ENCODE measurements at places on chromosomes 13 and 19.
A peak's percentile ranks its signal among the peaks of the same experiment; 100 is the strongest.

DNA sequence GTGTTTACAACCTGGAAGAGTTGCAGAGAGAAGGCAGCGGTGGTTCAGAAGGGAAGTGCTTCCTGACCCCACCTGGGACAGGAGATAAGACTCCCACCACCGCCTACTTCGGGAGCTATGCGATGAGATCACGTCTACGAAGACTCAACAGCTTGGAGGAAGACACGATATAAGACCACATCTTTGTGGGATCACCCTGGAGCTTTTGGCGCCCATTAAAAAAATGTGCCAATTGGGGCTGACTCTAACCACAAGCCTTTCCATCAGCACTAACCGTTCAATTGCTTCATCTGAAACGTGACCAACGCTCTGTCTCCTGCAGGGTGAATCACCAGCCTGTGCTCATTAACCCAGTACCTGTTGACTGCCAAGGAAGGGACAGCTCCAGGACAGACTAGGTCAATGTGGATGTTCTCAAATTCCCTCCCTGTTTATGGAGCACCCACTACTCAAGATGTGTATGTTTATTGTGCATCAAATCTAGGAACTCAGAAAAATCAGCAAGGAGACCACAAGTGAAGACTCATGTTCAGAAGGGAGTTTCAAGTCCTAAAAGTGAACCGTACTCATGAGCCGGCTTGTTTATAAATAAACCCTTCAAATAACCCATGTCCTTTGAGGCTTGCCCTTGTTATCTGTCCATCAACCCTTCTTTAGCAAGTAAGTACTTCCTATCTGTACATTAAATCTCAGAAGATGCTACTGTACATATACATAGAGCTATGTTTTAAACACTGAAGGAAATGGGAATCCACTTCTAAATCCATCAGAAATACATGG is 67.5 kb downstream of the LATS2 start:
- DNase-seq: peak; percentile 47

DNA sequence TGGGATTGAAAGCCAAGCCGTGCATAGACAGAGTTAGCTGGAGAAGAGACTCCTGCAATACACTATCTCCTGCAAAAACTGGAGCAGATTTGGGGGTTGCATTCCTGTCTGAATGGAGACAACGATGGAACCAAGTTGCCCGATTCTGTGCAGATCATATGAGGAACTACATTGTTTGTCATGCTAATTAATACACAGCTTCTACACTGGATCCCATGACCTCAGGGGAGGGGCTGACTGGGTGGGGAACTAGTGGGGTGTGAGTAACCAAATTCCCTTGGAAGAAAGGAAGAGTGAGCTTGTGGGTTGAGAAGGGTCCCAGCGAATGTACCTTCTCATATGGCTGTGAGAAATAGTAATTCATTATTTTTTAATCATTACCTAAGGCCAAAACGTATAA is 214.0 kb downstream of the LHFPL6 start:
- DNase-seq: no peak

DNA sequence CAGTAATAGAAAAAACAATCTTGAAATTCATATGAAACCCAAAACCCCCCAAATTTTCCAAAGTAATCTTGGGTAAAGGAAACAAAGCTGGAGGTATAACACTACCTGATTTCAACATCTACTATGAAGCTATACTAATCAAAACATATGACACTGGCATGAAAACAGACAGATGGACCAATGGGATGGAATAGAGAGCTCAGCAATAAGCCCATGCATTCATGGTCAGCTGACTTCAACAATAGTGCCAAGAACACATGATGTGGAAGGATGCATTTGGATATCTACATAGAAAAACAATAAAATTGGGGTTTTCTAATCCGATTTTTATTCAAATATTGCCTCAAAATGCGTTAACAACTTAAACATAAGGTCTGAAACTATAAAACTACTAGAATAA is 32.2 kb upstream of the ZNF766 start:
- DNase-seq: no peak

- no peak for DNase-seq
These were observed 460.8 kb downstream of the TBC1D4 start for GRCh38 chr13:75021151-75021550.

GRCh38 chr19:14428882-14429416 is 4.2 kb upstream of the PKN1 start:
- no peak for DNase-seq

- DNase-seq: no peak
These were observed 8.0 kb downstream of the ELL start for GRCh38 chr19:18513868-18514267.

- peak; percentile 72 for DNase-seq
These were observed 54.3 kb downstream of the MICU2 start for GRCh38 chr13:21549633-21550032.

- no peak for DNase-seq
These were observed 5.7 kb upstream of the ZC3H13 start for GRCh38 chr13:46058268-46058667.

DNA sequence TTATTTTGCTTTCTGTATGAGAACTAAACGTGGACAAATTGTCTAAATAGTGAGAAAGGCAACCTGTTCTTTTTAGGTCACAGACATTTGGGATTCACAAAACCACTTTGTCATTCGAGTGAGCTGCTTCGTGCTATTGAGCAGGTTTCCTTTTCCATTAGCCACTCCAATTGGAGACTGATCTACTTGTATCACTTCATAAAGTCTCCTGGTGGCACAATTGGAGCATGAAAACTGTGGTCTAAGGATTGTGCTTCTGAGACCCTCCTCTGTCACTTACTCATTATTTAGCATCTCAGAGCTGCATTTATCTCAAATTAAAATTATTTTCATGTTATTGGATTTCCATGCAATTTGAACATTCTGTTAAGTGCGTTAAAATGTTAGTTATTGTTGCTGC is 397.7 kb downstream of the TDRD3 start:
- DNase-seq: no peak

DNA sequence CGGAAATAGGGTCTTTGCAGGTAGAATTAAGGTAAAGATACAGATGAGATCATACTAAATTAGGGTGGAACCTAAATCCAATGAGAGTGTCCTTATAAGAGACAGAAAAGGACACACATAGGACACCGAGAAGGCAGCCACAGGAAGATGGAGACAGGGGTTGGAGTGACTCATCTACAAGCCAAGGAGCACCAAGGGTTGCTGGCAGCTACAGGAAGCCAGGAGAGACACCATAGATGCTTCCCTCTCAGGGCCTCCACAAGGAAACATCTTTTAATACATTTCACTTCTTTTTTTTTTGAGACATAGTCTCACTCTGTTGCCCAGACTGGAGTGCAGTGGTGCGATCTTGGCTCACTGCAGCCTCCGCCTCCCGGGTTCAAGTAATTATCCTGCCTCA is 10.1 kb downstream of the TMEM143 start:
- no peak for DNase-seq

GRCh38 chr19:47542030-47542475 is 27.2 kb upstream of the NAPA start:
- no peak for DNase-seq

GRCh38 chr19:12800923-12801465 is 606 bp downstream of the PRDX2 start:
- no peak for DNase-seq

GRCh38 chr13:60118696-60119400 is 44.9 kb downstream of the DIAPH3 start:
- peak; percentile 7 for DNase-seq

DNA sequence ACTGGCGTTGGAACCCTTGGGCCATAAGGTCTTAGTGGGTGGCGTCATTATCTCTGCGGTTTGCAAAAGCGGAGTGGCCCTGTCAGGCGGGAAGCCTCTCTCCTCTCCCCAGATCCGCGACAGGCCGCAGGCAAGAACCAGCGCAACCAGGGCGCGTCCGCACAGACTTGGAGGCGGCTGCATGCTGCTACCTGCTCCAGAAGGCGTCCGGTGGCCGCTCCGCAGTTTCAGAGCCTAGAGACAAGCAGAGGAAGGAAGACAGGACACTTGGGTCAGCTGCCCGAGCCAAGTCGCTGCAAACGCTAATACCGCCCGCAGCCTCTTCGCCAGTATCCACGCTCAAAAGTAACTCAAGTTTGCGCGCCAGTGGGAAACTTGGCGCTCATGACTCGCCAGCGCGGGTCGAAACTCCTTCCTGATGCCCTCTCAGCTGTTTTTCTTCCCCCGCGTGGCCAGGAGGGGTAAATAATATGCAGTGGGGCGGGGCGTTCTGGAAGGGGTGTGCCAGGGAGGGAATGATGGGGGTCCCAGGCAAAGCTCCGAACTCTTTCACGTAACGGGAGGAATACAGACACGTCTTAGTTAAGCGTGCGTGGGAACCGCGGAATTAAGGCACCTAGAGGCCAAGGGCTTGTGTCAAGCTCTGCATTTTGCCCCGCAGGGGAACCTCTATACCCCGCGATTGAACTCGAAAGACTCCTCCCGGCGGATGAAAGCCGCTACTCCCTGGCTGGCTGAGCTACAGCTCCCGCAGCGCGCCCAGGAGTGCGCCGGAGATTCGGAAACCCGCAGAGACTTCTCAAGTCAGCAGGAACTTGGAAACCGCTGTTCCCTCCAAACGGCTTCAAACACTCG is at the start of gene EDNRB:
TSS of gene EDNRB (minus strand) at position 441 of the 855 bp plus-strand sequence. CDS start at position 183, 258 bp downstream.
- DNase-seq: peak; percentile 54

DNA sequence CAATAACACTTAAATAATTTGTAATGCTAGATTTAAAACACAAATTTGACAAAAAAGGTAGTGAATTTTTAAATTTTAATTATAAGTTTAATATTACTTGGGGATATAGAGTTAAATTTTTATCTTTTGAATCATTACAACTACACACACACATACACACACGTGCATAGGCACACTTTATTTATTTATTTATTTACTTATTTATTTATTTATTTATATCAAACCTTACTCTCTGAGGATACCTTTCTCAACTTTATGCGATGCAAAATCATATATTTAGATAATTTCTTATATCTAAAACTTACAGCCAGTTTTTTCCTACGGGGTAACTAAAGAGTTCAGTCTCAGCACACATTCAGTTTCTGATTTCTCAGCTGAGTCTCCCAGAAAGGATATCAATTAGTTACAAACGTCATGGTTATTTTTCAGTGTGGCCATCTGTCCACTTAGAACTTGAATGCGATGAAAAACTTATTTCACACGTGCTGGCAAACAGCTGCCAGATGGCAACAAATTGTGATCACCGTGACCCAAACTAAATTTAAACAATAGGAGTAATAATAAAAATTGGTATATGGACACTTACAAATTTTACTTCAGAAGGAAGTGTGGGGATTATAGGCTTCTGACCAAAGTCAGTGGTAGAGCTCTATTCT is 683.1 kb upstream of the PRR20A start:
- no peak for DNase-seq

- DNase-seq: no peak
These were observed 1244.9 kb downstream of the EFNB2 start for GRCh38 chr13:105290596-105290995.

GRCh38 chr19:55078996-55079395 is 3.3 kb downstream of the EPS8L1 start:
- no peak for DNase-seq

DNA sequence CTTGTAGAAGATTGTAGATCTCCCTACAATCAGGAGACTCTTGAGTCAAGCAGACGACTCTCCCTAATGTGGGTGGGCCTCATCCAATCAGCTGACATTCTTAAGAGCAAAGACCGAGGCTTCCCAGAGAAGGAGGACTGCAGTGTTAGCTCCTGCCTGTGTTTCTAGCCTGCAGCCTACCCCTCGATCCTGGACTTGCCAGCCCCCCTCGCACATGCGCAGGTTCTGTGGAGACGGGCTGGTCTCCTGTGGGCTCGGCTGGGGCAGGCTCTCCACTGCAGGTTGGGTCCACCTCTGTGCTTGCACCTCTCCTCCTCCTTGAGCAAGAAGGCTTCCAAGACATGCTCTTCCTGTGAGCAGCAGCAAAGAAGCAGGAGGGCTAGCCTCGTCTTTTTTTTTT is 185.2 kb upstream of the SOX1 start:
- DNase-seq: no peak

- no peak for DNase-seq
These were observed 52.9 kb upstream of the GPR12 start for GRCh38 chr13:26813321-26813979.

DNA sequence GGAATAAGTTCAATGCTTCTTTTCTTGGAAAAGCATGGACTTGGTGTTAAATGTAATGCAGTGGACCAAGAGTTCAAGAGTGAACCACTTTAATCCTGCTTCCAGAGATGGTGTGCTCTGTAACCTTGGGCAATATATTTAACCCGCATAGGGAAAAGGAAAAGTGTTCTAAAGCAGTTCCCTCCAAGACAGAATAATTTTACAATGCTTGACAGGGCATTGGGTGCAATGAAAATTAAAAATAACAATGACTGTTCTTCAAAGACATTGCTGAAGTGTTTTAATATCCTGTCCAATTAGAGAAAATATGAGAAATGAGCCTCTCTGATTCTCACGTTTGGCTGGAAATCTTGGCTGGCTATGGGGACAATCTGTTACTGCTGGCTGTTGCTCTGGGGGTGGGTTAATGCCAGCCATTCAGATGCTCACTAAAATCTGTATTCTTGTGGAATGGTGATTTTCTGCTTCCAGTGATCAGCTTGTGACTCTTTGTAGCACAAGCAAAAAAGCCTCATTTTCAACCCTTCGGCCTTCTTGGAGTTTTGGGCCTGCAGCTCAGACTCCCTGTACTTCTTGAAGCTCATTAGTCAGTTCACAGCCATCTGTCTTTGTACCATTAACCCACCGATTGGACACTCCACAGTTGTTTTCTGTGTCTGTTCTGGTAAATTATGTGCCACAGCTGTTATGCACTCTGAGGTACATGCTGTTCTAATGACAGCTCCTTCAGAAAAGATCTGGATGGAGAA is 310.6 kb downstream of the LMO7 start:
- DNase-seq: peak; percentile 84

DNA sequence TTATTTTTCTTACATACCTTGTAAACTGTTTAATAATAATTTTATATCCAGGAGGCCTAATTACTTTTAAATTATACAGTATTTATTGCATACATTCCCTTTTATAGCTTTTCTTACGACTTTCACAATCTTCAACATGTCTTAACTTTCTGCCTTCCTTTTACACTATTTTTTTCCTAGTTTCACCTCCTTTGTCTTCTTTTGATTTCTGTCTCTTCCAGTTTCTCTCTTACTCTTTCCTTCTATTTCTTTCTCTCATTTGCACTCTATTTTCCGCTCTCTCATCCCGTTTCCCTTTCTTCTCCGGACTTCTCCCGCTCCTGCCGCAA is 11.5 kb downstream of the ZNF552 start:
- DNase-seq: no peak

GRCh38 chr19:2714531-2715269 is 6.5 kb downstream of the DIRAS1 start:
- no peak for DNase-seq

DNA sequence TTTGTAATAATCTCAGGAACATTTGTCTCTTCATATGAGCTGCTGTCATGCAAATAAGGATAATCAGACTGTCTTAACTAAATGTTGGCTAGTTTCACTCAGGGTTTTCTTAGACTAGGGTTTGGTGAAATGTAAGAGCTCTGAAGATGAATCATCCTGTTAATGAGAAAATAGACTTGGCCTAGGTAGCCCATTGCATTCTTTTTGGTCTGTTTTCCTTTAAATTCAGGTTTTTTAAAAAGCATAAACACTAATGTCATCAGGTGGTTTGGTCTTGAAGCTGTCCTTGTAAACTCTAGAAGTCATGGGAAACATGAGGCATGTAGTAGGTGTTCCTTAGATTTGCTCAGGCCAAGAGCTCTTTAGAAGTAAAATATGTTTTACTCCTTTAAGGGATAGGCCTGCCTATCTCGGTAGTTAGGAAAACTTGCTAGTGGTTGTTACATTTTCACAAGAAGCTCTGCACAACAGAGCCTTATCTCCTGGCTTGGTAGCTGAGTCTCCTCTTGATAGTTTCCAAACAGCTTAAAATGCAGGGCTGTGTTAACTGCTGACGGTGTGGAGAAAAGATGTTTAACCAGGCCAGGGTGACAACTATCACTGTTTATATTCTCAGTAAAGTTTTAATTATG is 62.0 kb upstream of the C1QTNF9B start:
- DNase-seq: no peak
